ENCODE measurements at places on chromosomes 6 and 20.

DNA sequence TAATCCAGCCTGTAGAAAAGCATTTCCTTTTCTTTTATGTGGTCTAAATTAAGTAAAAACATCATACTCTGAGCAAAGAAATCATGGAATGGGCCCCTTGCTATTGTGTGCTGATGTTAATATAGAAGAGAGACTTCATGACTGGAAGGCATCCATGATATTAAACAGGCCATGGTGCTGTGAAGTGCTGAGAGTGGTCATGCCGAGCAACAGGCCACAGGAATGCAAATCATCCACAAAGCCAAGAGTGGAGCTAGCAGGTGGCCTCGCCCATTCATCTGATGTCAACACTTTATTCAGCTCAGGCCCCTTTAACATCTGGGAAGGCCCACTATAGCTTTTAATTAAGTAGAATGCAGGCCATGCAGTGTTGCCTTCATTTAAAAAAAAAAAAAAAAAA is 115.2 kb upstream of the HMGCLL1 start:
- no peak for DNase-seq

- DNase-seq = no peak
Observed at GRCh38 chr20:33490934-33491656, 1.2 kb downstream of the CBFA2T2 start.

- DNase-seq = no peak
Observed at GRCh38 chr6:90230548-90231215, 66.0 kb downstream of the BACH2 start.

GRCh38 chr6:125480571-125480970 is 178.8 kb upstream of the HDDC2 start:
- no peak for DNase-seq

GRCh38 chr20:61566691-61567090 is 314.6 kb downstream of the CDH4 start:
- DNase-seq = no peak

DNA sequence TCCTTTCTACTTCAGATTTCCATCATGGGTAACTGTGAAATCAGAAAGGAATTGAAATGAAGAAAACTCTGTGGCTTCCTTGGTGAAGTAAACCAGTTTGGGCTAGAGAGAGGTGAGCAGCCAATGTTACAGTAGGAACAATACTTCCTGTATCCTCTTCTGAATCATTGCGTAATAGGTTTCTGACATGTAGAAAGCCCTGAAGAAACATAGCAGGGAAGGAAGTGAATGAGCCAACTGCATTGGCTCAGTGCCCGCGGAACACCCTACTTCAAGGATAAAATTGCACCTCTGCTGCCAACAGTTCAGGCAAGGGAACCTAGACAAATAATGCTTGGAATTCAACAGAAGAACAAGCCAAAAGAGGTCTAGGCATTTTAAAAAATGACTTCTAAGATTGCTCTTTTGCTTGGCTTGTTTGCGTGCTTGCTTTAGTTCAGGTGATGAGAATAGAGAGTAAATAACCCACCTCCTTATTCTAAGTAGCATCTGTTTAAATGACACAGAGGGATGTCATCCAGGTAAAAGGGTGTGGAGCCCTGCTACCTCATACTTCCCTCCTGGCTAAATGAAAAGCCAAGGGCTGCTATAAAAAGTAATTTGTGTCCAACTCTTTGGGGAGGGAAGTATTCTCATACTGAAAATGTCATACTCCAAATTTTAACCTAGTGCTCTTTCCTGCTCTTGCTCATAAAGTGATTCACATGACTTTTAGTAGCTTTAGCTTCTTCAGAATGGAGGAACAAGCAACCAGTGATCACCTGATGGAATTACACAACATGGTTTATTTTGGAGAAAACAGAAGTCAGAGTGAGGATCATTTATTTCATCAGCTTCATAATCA is 30.0 kb upstream of the AKIRIN2 start:
- no peak for DNase-seq
